ENCODE measurements at places on chromosomes 11 and 22.

GRCh38 chr11:860234-861104, 17.8 kb downstream of the TSPAN4 start:
- DNase-seq, result no peak

DNA sequence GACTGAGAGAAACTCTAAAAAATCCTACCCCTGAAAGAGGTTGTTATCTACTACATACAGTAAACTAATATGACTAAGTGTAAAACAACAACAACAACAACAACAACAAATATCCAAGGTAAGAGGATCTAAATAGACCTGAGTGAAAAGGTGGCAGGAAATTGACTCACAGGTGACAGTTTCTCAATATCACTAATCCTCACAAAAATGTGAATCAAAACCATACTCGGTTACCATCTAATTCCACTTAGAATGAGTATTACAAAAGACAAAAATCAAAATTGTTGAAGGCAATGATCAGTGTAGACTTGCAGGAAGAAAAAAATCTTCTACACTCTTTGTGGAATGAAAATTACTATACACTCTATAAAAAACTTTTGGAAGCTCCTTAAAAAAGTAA, 17.5 kb downstream of the RGL4 start:
- DNase-seq, result no peak

- DNase-seq, result peak; percentile 70
These were observed 18.8 kb downstream of the APOL2 start for GRCh38 chr22:36220451-36220921.

DNA sequence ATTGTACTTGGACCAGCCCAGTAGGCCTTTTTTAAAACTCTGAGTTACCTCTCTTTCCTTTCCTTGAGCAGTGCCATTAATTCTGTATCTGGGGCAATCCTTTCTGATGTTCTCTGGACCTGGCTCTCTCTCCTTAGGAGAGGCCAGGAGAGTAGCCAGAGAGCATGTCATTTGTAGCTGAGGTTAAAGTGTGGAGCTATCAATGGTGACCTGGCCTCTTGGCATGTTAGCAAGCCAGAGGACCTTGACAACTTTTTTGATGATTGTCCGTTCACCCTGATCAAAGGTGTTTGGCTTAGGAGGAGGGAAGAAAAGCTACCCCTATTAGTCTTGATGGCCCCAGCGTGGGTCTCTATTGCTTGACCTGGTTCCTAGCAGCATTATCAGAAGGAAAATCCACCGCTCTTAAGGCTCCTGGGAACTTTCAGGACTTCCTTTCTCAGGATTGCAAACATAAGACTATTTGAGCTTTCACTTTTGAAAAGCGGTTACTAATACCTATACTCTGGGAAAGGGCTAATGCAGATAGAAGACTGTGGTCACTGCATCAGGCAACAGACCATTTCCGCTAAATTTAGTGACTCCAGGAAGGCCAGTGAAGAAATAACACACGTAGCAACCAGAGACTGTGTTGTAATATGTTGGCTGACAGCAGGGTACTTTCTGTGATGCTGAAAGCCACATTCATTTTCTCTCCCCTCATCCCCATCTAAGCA, 18.2 kb downstream of the LIMK2 start:
- no peak for DNase-seq

DNA sequence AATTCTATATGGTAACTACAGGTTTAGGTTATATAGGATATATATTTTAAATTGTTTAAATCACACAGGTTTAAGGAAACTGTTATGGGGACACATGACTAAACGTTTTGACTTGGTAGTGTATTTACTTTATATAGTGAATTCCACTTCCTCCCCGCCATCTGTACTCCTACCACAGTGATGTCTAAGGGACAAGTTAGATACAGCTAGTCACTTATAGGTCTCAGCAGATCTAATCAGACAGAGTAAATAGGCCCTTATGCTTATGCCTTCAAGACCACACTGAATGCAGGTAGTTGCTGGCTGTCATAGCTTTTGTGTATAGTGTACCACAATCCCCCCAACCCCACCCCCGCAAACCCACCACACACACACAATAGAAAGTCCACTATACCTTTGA, 8.2 kb downstream of the SESN3 start:
- DNase-seq, result no peak

DNA sequence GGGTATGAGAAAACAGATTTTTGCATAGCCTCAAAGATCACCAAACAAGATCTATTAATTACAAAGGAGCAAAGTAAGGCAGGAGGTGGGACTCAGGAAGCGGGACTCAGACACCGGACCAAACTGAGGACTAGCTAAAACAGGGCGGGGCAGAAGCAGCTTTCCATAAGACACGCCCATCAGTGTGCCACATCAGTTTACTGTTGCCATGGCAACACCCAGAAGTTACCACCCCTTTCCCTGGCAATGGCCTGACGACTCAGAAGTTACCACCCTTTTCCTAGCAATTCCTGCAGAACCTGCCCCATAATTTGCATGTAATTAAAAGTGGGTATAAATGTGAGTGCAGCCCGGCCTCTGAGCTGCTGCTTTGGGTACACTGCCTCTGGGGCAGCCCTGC, 173.9 kb downstream of the SHANK2 start:
- no peak for DNase-seq

DNA sequence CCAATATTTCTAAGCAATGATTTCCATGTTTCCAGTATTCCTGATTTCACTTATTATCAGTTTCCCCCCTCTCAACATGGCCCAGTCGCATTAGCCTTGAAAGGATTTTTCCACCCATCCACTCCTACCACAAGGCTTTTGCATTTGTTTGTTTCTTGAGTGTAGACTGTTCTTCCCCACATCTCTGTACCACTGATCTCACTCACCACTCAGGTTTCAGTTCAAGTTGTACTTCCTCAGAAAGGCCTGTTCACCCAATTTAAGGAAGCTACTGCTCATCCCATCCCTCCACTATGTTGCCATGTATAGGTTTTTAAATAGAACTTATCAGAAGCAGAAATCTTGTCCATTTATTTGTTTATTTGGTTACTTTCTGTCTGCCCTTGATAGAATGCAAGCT, 472.3 kb downstream of the FAM181B start:
- no peak for DNase-seq

GRCh38 chr11:120642196-120642894, 130.8 kb downstream of the GRIK4 start:
- no peak for DNase-seq

DNA sequence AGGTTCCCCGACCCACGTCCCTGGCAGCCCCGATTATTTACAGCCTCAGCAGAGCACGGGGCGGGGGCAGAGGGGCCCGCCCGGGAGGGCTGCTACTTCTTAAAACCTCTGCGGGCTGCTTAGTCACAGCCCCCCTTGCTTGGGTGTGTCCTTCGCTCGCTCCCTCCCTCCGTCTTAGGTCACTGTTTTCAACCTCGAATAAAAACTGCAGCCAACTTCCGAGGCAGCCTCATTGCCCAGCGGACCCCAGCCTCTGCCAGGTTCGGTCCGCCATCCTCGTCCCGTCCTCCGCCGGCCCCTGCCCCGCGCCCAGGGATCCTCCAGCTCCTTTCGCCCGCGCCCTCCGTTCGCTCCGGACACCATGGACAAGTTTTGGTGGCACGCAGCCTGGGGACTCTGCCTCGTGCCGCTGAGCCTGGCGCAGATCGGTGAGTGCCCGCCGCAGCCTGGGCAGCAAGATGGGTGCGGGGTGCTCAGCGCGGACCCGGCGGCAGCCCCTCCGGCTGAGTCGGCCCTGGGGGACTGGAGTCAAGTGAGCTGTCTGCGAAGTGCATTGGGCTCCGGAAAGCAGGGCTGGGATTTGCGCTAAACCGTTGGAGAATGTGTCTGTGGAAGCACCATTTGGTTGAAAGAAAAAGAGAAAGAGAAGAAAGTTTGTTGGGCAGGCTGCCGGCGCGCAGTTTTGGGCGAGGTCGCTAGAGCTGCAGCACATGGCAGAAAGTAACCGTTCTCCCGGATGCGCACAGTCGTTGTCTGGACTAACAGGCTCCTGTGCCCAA, at the start of gene CD44:
TSS of gene CD44 (plus strand) at position 229 of the 779 bp plus-strand sequence. CDS start at position 362, 133 bp downstream.
- peak; percentile 86 for DNase-seq

- no peak for DNase-seq
These were observed 241.7 kb downstream of the MIAT start for GRCh38 chr22:26898946-26899605.

DNA sequence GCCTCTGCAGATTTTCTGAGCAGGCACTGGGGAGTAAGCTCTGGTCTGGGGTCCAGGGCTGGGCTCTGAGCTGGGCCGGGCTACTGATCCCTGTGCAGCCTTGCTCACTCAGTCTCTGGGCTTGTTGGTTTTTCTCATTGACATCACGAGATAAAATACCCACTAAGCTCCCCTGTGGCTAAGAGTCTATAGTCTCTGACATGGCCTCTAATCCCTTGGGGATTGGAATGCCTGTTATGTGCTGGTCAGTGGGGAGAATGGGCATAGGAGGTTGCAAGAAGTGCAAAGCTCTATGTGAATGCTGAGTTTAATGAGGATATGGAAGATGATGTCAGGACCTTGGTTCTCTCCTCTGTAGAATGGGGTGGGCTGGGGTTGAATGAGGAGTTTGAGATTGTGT, 23.3 kb downstream of the ELF5 start:
- no peak for DNase-seq

DNA sequence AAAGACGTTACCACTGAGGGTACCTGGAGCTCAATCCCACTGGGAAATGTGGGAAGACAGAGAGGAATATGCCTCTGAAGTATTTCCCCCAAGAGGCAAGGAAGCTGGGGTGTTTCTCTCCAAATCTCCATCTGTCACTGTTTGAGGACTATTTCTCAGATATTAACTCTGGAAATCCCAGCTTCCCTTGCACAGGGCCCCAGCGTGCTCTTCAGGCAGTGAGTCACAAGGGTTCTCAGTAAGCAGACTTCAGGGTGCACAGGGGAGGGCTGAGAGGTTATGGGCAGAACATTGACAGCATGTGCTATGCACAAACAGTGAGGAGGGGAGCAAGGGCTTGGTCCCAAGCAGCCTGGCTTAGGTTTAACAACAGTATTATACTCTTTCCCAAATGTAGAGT, 60.9 kb upstream of the EED start:
- no peak for DNase-seq

DNA sequence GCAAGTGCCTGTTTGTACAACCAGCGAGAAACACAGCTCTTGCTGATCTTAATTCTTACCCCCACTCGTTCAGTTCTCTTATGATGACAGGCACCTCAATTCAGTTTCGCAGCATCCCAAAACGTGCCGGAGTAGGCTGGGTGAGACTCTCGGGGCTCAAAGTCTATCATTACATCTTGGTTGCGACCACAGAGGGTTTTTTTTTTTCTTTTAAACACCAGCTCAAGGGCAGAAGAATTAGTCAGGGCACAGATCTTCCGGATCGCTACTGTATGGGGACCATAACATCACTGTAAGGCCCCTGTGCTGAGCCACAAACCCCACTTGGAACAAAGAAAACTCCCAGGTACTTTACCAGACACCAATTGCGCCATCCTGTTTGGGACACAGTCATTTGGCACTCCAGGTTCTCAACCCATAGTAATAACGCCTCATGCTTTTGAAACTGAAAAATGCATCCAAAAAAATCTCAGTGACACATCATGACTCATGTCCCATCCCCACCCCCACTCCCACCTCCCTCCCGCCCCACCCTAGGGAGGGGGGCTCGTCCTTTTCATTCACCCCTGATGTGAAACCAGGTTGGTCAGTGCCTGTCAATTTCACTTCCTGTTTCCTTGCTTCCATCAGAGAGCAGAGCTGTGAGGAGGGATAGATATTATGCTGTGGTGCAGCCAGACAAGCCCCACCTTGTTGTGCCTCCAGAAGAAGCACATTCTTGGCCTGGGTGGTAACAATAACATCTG, 41.0 kb upstream of the CD5 start:
- DNase-seq, result no peak

GRCh38 chr11:132858223-132858622, 674.1 kb downstream of the OPCML start:
- peak; percentile 35 for DNase-seq

All from right hindlimb (tissue), 1 donor.